ENCODE measurements at places on chromosomes 12 and 14.
A peak's percentile ranks its signal among the peaks of the same experiment; 100 is the strongest.

GRCh38 chr14:54818201-54819133 is 84.2 kb downstream of the GCH1 start:
- DNase-seq, result peak; percentile 71

GRCh38 chr12:28486521-28486920 is 296.3 kb downstream of the CCDC91 start:
- no peak for DNase-seq

DNA sequence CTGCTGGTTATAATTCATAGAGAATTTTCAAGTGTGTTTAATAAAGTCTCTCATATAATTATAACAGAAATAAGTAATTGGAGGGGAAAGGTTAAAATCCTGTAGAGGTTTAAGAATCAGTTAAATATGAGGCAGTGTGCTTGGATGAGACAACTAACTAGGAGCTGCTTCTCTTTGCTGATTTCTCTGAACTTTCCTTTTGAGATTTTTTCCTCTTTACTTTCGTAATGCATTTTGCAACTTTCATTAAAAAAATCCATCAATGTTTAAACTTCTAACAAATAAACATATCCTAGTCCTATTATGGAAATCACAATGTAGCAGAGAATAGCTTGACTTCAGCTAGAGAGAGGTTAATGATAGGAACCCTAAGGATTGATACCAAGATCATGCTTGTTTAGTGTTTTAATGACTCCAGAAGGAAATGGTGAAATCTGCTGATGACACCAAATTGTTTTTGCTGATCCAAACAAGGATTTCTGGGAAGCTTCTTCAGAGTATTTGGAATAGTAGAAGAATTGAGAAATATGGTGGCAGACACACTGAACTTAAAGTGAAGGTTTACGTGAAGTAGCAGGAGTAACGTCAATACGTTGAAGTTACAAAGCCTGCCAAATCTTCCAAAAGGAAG is 122.6 kb downstream of the RAD51B start:
- no peak for DNase-seq

DNA sequence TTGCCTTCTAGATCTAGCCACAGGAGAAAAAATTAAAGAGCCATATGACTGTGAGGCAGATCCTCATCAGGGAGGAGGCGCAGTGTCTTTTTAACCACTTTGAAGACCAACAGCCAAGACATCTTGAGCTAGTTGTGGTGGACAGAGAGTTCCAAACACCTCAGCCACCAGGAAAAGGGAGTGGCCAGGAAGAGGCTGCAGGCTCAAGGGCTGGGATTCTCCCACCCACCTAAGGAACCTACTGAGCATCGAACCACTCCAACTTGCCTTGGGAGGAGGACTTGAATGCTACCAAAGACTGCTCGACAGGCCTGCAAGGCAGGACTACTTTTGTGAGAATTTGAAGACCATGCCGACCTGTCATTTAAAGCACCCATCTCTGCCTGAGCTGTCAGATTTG is 14.5 kb upstream of the MDM2 start:
- DNase-seq, result no peak

DNA sequence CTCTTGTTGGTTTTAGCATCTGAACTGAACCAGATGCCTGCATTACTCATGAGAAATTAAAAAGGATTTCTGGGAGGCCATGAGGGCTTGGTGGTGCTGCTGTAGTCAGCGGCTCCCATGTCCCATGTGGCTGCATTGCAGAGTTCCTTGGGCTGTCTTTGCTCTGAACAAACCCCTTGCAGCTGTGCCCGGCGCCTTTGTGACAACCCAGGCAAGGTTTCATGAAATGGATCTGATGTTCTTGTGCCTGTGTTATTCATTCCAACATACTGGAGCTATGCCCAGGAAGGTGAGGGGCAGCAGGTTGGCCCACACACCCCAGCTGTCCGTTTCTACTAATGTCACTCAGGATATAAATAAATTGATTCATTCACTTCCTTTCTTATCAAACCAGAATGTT is 40.8 kb downstream of the TGFB3 start:
- DNase-seq, result no peak

DNA sequence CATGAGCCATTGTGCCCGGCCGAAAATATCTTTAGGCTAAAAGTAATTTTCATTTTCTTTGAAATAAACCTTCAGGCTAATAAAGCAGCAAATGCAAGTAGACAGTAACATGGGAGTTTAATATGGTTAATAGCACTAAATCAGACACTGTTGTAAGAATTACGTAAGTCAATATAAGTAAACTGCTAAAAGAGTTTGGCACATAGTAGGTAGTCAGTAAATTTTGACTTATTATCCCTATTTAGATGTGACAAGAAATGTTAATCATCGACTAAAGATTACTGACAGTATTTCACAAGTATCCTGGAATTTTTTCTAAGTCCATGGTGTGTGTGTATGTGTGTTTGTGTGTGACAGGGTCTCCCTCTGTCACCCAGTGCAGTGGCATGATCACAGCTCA is 3.9 kb downstream of the PPP4R3A start:
- no peak for DNase-seq

DNA sequence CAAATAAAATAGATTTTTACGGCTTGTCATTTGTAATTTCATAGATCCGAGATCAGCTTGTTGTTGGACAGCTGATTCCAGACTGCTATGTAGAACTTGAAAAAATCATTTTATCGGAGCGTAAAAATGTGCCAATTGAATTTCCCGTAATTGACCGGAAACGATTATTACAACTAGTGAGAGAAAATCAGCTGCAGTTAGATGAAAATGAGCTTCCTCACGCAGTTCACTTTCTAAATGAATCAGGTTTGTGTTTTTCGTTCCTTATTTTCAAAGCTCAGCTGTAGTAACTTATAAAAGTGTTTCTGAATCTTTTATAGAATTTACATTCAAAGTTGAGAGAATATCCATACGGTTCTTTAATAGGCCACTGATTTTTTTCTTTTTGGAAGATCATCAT is 89.1 kb downstream of the LRRK2 start:
- DNase-seq, result no peak

- no peak for DNase-seq
Observed at GRCh38 chr12:47164724-47165439, 85.1 kb upstream of the AMIGO2 start.

- DNase-seq, result no peak
Observed at GRCh38 chr14:99789581-99789980, 3.6 kb upstream of the EML1 start.

DNA sequence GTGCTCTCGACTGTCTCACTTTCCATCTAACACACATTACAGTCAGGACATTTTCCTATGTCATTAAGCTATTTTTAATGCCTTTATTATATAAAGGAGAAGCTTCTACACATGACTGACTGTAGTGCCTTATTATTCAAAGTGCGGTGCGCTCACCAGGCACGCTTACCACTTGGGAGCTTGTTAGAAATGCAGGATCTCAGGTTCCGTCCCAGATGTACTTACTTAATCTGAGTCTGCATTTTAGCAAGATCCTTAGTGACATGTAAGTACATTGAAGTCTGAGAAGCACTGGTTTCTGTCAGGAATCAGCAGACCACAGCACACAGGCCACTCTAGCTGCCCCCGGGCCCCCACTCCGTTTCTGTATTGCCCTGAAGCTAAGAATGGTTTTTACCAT is 44.7 kb upstream of the MDM1 start:
- DNase-seq, result no peak

- no peak for DNase-seq
Observed at GRCh38 chr14:95190857-95191256, 33.5 kb upstream of the DICER1 start.

- no peak for DNase-seq
Observed at GRCh38 chr12:18723752-18724151, 14.1 kb downstream of the PLCZ1 start.

DNA sequence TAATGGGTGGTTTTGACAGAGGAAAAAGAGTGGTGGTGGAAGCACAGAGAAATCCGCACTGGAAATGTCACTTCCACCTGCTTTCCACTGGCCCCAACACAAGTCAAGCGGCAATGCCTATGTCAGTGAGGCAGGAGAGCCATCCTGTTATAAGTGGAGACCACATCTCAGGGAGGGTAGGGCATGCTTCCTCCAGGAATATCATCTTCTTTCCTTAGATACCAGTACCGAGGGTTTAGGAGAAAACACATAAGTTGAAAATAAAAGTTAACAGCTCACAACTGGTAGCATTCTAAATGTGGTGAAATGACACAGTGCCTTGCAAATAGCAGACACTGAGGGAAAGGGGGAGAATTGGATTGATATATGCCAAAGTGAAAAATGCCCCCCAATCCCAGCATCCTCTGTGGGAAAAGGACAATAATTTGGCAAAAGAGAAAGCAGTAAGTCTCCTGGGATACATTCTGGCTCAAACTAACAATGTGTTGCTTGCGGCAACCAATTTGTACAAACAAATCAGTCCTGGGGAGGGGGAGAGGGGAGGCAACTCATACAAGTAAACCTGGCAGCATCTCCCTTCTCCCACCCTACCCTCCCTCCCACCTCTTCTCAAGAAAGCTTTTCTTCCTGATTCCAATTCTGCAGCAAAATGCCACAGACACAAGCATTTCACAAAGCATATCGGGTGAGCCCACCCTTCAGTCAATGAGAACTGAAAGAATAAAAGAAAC is 57.1 kb downstream of the STON2 start:
- no peak for DNase-seq

GRCh38 chr12:129331356-129332085 is 478.2 kb downstream of the GLT1D1 start:
- no peak for DNase-seq

DNA sequence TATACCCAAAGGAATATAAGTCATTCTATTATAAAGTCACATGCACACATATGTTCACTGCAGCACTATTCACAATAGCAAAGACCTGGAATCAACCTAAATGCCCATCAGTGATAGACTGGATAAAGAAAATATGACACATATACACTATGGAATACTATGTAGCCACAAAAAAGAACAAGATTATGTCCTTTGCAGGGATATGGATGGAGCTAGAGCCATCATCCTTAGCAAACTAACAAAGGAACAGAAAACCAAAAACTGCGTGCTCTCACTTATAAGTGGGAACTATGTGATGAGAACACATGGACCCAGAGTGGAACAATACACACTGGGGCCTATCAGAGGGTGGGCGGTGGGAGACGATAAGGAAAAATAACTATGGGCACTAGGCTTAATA is 21.3 kb downstream of the FBXO21 start:
- DNase-seq, result no peak

DNA sequence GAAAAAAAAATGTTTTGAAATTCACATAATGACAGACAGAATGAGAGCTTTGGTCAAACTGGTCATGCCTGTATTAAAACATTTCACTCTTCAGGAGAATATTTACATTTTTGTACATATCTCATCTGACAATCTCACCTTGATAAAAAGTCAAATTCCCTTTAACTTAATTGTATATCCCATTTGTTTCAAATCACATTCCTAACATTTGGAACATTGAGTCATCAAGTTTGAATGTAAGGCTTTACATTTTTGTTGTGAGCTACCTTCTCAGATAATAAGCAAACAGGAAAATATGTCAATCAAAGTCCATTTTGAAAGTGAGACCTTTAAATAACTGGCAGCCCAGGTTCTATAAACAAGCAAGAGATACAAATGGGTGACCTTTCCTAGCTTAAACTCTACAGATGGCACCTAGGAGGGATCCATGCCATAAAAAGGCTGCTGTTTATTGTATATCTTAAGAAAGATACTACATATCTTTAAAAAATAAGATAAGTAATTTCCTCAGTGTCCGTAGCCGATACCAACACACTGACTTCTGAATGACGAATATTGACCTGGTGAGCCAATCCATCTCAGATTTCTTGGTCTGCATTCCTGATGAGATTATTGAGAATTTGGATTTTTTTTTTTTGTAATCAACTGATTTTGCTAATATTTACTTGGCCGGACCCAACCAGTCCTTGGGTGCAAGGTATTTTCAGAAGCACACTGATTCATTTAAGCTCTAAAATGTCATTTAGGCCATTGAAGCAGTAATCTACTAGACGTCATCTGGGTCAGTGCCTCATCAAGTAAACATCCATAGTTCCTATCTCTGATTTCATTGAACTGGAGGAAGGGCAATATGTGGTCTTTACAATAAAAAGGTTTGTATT is 259.6 kb downstream of the BTG1 start:
- DNase-seq, result no peak

DNA sequence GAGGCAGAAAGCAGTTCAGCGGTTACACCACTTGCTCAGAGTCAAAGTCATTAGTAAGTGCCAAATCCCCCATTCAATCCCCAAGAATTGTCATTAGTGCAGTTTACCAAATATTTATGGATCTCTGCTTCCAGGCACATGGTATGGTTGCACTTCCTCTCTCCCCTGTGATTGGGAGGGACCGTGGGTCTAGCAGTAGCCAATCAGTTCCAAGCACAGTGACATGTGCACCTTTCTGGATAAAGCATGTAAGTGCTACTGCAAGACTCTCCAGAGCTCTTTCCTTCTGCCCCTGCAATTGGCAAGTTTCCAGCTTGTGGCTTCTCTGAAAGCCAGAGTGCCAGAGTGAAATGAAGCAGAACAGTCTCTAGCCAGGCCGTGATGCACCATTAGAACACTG is 85.3 kb upstream of the FLRT2 start:
- no peak for DNase-seq

GRCh38 chr12:53078425-53079225 is 565 bp downstream of the SPRYD3 start:
- no peak for DNase-seq

GRCh38 chr12:13431041-13431440 is 234.5 kb downstream of the EMP1 start:
- DNase-seq, result no peak
